HL-60 (cell line): ENCODE measurements at places on chromosomes 11 and 22.

DNA sequence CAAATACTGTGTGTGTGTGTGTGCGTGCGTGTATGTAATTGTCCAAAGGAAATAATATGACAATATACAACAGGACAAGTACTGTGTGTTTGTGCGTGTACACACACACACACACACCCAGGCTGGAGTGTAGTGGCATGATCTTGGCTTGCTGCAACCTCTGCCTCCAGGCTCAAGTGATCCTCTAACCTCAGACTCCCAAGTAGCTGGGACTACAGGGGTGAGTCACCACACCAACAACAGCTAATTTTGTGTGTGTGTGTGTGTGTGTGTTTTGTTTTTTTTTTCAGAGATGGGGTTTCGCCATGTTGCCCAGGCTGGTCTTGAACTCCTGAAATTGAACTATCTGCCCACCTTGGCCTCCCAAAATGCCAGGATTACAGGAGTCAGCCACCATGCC lies 61.5 kb downstream of the NUP98 start:
- no peak for DNase-seq

DNA sequence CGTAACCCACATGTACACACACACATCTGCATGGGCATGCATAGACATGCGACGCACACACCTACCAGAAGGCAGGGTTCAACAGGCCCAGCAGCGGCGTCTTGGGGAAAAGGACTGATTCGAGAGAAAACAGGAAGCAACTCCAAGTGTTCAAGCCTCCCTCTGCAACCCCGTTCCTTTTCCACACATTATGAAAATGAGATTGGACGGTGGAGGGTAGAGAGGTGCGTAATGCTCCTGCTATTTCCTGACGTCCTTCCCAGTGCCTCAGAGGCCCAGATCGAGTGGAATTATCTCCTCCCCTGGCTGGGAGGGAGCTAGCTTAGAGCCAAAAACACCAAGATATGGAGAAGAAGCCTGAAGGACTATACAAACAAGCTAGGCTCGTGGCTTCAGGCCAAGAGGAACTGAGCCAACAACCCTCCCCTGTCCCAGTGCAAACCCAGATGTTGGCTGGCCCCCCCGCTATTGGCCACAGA lies 289.2 kb downstream of the MN1 start:
- DNase-seq, result no peak

- no peak for DNase-seq
Measured at GRCh38 chr11:1338201-1339065, 29.0 kb upstream of the TOLLIP start.

- DNase-seq, result no peak
Measured at GRCh38 chr22:40547729-40548143, 88.8 kb downstream of the MRTFA start.

DNA sequence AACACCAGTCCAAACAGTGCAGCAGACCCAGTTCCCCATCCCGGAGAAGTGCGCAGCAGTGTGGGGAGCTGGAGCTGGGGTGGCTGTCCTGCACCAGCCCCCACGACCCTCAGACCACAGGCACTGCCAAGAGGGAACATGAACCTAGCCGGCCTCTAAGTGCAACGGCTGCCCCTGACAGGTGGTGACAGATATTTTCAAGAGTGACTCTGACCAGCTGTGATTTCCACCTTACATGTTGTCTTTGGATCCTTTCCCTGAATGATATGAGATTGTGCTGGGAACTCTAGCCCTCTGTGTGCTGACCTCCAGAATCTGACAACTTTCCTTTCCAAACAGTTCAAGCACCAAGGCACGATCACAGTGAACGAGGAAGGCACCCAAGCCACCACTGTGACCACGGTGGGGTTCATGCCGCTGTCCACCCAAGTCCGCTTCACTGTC lies 12.6 kb downstream of the SERPIND1 start:
- DNase-seq, result no peak

DNA sequence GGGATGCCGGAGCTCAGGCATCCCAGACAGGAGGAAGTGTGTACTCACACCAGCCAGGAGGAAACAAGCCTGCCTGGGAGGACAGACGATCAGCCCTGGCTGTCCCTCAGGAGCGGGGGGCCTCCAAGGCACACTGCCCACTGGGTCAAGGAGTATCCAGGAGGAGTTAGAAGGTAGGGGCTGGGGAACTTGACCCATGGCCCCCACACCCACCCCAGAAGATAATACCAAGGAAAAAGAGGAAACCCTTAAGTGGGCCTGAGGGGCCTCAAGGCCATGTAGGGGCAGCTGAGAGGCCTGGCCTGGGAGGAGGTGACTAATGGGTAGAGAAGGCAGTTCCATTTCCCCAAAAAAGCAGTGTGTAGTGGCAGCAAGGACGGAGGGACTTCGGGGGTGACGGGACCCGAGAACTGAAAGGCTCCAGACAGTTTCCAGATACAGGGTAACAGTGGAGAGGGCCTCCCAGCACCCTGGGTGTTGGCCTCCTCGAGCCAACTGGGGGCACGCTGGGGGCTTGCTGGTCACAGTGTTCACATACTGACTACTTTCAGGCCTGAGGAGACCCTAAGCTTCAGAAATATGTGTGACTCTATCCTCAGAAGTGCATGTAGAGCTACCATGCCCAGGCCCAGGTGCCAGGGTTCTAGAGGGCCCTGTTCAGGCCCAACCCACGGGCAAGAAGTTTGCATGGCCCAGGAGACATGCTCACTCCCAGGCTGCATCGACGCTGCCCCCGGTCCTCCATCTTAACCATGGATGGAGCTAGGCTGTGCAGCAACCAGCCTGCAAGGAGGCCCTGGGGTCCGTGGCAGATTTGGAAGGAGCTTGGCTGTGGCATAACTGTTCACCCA lies 75.7 kb upstream of the PITPNB start:
- no peak for DNase-seq

DNA sequence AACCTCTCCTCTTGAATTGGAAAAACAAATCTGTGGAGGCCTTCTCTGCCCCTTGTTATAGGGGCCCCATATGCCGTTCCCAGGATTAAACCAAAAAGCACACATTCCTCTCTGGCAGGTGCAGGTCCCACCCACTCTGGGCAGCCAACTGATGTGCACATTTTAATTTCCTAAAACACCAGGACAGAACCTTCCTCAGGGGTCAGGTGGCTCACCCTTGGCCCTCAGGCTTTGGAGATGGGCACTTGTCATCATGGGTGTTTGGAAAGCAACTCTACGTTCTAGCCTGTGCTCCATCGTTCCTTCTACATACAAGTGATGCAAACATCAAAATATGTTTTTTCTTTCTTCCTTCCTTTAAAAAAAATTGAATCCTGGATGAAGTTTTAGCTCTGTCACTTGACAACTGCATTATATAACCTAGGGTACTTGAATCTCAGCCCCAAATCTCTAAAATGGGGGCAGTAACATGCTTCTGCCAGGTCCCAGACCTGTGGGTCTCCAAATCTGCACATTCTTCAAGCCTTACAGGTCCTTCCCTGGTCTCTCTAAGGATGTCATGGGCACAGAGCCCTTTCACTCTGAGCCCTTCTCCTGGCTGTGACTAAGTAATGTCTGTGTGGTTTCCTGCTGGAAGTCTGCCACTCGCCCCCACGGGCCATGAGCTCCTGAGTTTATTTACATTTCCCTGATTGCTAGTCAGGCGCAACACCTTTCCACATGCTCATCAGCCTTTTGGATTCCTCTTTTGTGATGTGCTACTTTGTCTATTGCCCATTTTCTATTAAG lies 43.8 kb downstream of the KCNQ1OT1 start:
- DNase-seq, result no peak

GRCh38 chr11:93504110-93505095 lies 38.8 kb downstream of the SMCO4 start:
- DNase-seq, result no peak

DNA sequence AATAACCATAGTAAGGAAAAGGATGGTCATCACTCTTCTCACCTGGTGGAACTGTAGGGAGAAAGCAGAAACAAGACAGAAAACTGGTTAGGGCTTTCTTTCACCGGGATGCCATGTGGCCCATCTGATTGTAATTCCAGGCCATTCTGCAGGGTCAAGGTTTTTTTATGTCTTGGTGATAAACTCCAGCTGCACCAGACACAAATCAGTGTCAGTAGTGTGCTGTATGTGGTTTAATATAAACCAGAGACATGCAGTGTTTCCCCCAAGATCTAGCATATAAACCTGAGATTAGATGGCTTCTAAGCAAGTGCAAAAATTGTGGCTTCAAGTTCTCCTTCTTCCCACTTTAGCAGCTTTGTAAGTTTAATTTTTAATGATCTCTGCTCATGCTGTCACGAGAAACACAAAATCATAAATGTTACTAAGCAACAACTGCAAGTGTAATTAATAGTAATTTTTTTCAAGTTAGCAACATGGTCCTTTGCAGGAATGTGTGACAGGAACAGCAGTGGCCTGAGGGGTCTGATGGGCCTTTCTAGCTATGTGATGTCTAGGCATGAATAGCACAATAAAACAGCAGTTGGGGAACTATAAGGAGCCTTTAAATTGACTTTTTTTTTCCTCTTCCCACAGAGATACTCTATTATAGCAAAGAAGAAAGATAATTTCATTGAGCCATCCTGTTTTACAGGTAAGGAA lies 41.6 kb downstream of the BDNF start:
- no peak for DNase-seq

- DNase-seq, result no peak
Measured at GRCh38 chr11:128208329-128209137, 378.8 kb downstream of the ETS1 start.

DNA sequence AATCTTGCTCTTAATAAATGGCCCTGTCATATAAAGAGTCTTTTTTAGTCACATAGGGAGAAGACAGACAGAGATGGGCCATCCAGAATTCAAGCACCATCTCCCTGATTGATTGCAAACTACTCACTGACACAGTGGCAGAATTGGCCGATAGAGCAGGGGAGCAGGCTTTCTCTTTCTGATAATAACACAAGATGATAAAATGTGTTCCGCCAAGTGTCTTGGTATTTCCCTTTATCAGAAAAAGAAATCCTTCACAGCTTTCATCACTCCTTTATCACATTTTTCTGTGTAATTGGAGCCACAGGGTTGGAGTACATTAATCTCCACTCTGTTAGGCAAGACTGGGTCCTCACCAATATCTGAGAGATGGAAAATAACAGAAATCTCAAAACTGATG lies 406.0 kb downstream of the TMEM135 start:
- no peak for DNase-seq

DNA sequence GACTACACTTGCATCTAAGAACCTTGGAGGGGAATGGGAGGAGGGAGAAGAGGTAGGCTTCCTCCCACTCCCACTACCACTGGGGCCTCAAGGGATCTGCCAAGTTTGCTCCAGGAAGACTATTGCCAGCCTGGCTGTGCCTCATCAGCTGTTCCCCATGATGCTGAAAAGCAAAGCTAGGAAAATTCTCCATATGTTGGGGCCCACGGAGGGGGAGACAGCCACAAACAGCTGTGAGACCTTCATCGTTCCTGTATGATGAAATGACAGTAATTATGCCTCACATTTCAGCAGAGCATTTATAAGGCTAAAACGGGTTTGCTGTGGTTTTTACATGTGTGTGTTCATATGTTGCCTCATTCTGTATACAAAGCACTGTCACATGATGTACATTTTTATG lies 6.7 kb downstream of the DSCAML1 start:
- DNase-seq, result no peak

DNA sequence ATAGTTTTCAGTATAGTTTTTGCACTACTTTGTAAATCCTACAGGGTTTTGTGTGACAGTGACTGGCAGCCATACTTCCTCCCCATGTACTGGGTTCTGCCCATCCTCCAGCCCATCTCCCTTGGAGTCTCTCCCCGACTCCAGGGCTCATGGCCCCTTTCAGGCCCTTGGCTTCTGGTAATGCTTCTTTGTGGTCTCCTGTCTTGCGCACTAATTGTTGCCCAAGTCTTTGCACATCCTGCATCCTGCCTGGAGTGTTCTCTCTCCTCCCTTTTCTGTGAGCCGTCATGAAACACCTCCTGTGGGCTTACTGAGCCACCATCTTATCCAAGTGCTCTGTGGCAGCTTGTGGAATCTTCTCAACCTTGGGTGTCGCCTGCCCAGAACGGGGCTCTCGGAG lies 11.4 kb upstream of the KCNQ1OT1 start:
- DNase-seq, result peak; percentile 76

DNA sequence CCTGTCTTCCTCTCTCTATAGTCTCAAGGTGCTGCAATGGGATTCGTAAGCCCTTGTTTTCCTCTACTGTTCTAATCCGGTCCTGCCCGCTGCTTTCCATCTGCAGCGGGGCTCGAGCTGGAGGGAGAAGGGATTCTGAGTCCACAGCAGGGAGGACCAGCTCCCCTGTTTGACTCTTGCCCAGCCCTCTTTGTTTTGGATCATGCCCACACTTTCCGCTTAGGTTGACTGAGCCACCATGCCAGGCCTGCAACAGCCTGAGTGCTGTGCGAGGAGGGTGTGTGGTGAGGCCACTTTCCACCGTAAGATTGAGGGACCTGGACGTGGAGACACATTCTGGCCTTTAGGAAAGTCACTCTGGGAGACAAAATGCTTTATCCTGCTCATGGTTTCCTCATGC lies 58.3 kb downstream of the CEP164 start:
- DNase-seq, result no peak

- DNase-seq, result no peak
Measured at GRCh38 chr22:17132112-17132511, 11.0 kb upstream of the TMEM121B start.
